Activated CD4-positive, alpha-beta T cell treated with anti-CD3 and anti-CD28 coated beads for 36 hours (primary cell): ENCODE measurements at places on chromosomes 3 and 15. TPM values are rescaled to one million over a fixed set of nuclear protein-coding genes. Genes with fewer than 3 reads are reported as not detected.
A peak's percentile ranks its signal among the peaks of the same experiment; 100 is the strongest.

- DNase-seq, result no peak
These were observed 481 bp upstream of the DYNC1LI1 start for GRCh38 chr3:32571192-32571485.

DNA sequence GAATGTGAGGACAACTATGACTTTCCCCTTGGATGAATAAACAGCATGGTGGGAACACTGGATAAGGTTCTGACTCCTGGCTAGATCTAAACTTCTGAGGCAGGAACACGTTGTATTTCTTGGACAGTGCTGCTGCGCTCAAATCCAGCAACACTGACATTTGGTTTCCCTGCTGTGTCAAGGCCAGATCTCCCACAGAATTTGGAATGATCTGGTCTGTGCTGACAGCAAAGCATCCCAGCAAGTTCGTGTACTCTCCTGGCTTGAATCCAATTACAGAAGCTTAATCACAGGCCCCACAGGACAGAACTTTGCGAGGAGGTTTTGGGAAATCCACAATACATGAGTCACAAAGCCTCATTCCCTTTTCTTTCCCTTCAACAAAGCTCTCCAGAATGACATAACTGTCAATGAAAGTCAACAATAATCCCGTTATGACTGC, 92.5 kb downstream of the ADAMTS9 start:
- DNase-seq, result no peak

- peak; percentile 59 for DNase-seq
These were observed 775 bp upstream of the CCDC39 start for GRCh38 chr3:180680097-180680430.

DNA sequence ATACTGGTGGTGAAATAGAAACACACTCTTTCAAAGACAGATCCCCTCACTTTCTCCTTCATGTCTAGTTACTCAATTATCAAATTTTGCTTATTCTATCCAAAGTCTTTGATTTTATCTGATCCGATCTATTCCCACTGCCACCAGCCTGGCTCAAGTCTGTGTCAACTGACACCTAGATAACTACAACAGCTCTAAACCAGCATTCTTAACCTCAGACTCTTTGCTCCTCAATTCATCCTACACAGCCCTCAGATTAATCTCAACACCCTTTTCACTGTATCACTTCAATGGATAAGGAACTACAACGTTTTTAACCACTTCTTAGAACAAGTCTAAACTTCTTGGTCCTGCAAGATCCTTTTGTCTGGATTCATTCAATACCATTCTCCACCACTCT, 9.1 kb downstream of the KPNA1 start:
- DNase-seq, result no peak

GRCh38 chr15:91801836-91802534, 51.5 kb upstream of the SLCO3A1 start:
- DNase-seq, result no peak

- no peak for DNase-seq
These were observed 58.1 kb downstream of the DGKG start for GRCh38 chr3:186303965-186304364.

GRCh38 chr3:123285479-123285878, 83.7 kb downstream of the SEC22A start:
- no peak for DNase-seq

- DNase-seq, result no peak
These were observed 567.7 kb upstream of the TBL1XR1 start for GRCh38 chr3:177764933-177765332.

DNA sequence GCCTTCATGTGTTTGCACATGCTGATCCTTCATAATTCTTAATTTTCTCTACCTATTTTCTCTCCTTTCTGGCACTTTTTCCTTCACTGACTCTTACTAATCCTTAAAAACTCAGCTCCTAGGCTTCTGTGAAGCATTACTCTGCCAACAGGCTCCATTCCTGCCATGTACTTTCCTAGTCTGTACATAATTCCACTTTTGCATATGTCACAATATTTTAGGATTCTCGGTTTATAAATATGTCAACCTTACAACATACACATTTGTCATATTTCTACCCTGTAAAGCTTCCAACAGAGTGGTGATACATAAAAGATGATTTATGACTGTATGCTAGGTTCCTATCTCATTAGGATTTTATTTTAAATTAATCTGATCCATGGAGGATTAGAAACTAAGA, 38.2 kb upstream of the AGTR1 start:
- no peak for DNase-seq

DNA sequence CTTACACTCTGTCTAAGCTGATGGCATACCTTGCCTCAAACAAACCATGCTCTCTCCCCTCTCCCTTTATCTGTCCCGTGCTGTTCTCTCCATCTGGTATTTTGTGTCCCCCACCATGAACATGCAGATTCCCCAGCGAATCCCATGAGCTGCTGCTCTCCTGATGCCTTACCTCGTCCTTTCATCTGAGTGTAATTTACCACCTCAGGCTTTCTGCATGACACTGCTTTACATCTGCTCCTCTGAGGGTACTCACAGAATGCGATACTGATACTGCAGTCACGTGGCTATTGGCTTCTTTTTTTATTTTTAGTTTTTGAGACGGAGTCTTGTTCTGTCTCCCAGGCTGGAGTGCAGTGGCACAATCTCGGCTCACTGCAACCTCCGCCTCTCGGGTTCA, 341.7 kb downstream of the PTPRG start:
- no peak for DNase-seq

GRCh38 chr15:88256279-88257230, at the start of gene NTRK3:
Gene NTRK3 (minus strand): TSS chr15:88256739. CDS start chr15:88256153, 586 bp downstream.
- DNase-seq, result peak; percentile 39

GHSR gene
- total RNA-seq, result not detected

INSYN1 gene
- not detected for total RNA-seq

GPR27 gene
- total RNA-seq, result 1.6 TPM
